ENCODE measurements at places on chromosomes 4 and X.

GRCh38 chrX:132822634-132823012 lies 135.8 kb downstream of the HS6ST2 start:
- H3K27me3 ChIP-seq: no peaks in the 10 kb centered on the region
- H3K4me1 ChIP-seq: no peaks in the 10 kb centered on the region

DNA sequence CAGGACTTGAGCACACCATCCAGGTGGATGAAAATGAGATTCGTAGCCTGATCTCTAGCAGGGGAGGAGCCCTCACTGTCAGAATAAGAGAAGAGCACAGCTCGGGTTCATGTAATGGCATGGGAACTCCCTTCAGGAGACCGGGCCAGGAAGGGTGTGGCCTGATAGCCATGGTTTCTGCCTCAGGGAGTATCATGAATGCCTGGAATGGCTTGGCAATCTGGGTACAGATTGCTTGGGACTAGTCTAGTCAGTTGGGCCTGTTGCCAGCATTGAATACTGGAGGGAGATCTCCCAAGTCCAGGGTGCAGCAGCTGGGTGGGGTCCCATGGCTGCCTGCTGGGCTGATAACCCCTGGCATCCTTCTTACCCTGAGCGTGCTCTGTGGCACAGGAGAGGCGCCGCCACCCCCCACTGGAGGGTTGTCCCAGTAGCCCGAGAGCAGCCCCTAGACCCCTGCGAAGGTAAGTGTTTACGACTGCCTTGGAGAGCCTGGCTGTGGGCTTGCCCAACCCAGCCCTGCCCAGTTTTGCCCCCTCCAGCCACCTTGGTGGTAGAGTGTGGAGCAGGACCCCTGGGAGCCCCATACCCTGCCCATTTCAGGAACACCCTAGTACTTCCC lies 298.8 kb downstream of the TEX13A start:
- H3K36me3 ChIP-seq: no peaks in the 10 kb centered on the region
- peaks cover 17% of the 10 kb centered on the region for H3K27me3 ChIP-seq
- peaks cover 2% of the 10 kb centered on the region for H3K4me1 ChIP-seq
- DNase-seq: no peak
- H3K27ac ChIP-seq: no peak overlapping the region

- no peaks in the 10 kb centered on the region for H3K27me3 ChIP-seq
- H3K36me3 ChIP-seq: peaks cover 34% of the 10 kb centered on the region
- DNase-seq: no peak
- peaks cover 9% of the 10 kb centered on the region for H3K4me1 ChIP-seq
- H3K27ac ChIP-seq: no peak overlapping the region
- no peak overlapping the region for H3K4me3 ChIP-seq
Measured at GRCh38 chr4:70980196-70980595, 13.3 kb upstream of the DCK start.

DNA sequence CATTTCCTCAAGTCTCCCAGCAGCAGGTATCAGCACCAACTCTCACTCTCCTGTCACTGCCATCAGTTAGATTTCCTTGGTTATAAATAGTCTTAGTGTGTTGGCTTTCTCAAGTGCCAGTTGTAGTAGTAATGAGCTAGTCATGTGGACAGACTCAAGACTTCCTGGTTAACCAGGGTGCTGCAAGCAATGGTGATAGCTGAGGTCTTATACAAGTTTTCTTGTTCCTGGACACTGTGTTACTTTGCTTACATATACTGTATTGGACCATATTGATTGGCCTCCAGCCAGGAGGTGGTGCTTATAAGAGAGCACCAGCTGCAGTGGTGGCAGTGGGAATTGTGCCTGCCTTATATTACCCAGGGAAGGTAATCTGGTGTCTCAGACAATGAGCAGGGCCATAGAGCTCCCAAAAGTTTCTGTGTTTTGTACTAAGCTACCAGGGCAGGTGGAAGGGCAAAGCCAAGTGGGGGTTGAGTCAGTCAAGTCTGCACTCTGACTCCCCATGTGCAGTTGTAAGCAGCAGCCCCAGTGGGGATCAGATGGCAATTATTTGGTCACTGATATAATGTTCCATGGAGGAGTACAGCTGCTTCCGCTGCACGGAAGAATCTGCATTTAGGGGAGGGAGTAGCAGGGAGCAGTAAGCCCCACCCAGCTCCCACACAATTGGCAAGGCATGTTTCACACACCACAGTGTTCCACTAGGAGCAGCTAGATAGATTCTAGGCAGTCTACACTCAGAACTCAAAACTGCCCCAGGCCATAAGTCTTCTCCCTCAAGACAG lies 24.1 kb upstream of the ZDHHC15 start:
- no peaks in the 10 kb centered on the region for H3K27me3 ChIP-seq
- H3K4me3 ChIP-seq: no peak overlapping the region
- no peak overlapping the region for H3K27ac ChIP-seq
- no peaks in the 10 kb centered on the region for H3K36me3 ChIP-seq
- H3K4me1 ChIP-seq: no peaks in the 10 kb centered on the region

GRCh38 chr4:77375866-77376607 lies 219.0 kb downstream of the CCNG2 start:
- no peak for DNase-seq
- no peaks in the 10 kb centered on the region for H3K27me3 ChIP-seq
- no peak overlapping the region for H3K4me3 ChIP-seq
- no peaks in the 10 kb centered on the region for H3K4me1 ChIP-seq
- H3K36me3 ChIP-seq: no peaks in the 10 kb centered on the region

- peaks cover 3% of the 10 kb centered on the region for H3K36me3 ChIP-seq
- H3K4me1 ChIP-seq: peaks cover 13% of the 10 kb centered on the region
- H3K27ac ChIP-seq: peak overlapping the region; percentile 96
- peak; percentile 49 for DNase-seq
- H3K4me3 ChIP-seq: peak overlapping the region; percentile 60
- peaks cover 8% of the 10 kb centered on the region for H3K27me3 ChIP-seq
Measured at GRCh38 chrX:154002215-154002719, 17.4 kb downstream of the IRAK1 start.

DNA sequence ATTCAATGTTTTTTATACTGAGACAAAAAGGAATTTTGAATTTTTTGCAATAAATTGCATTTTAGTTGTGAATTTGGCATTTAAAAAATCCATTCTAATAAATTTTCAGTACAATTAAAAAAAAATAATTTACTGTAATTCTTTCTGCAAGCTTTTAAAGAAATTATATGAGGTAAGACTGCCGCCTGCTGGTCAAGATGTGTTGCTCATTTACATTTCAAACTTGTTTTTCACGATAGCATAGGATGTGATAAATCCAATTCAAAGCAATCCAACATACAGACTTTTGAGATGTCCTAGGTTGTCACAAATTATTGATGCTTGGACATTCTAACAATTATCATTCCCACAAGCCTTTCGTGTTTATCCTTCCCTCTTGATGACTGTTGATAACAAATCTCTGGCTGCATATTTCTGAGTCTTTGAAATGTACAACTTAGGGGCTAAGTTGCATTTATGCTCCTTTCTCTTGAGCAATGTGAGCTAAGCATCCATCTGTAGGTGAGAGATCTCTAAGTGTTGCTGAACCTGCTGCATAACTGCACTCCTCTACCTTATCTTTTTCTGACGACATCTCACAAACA lies 21.7 kb upstream of the MFAP3L start:
- H3K27ac ChIP-seq: no peak overlapping the region
- no peak overlapping the region for H3K4me3 ChIP-seq
- no peaks in the 10 kb centered on the region for H3K4me1 ChIP-seq
- no peak for DNase-seq
- H3K36me3 ChIP-seq: no peaks in the 10 kb centered on the region
- peaks cover 8% of the 10 kb centered on the region for H3K27me3 ChIP-seq

- peaks cover 9% of the 10 kb centered on the region for H3K4me1 ChIP-seq
- H3K27ac ChIP-seq: no peak overlapping the region
- no peaks in the 10 kb centered on the region for H3K36me3 ChIP-seq
- DNase-seq: peak; percentile 34
- H3K4me3 ChIP-seq: no peak overlapping the region
Measured at GRCh38 chr4:53601251-53601764, 10.0 kb upstream of the LNX1 start.
